ENCODE measurements at places on chromosomes 16 and 17.

DNA sequence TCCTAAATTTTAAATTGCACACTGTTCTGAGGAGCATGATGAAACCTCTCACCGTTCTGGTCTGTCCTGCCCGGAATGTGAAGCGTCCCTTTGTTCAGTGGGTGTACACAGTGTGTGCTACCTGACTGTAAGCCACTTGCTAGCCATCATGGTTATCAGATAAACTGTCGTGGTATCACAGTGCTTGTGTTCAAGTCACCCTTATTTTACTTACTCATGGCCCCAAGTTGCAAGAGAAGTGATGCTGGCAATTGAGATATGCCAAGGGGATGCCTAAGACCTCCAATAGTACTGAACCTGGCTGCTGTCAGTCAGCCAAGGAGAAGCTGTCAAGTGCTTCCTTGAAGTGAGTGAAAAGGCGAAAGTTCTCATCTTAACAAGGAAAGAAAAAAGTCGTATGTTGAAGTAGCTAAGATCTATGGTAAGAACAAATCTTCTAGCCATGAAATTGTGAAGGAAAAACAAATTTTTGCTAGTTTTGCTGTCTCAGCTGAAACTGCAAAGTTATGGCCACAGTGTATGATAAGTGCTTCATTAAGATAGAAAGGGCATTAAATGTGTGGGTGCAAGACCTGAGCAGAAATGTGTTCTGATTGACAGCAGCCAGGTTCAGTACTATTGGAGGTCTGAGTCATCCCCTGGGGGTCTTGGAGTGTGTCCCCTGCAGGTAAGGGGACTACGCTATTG lies 5.8 kb downstream of the PIK3R6 start:
- DNase-seq, result no peak

- DNase-seq, result no peak
Measured at GRCh38 chr16:51408357-51408756, 257.3 kb upstream of the SALL1 start.

DNA sequence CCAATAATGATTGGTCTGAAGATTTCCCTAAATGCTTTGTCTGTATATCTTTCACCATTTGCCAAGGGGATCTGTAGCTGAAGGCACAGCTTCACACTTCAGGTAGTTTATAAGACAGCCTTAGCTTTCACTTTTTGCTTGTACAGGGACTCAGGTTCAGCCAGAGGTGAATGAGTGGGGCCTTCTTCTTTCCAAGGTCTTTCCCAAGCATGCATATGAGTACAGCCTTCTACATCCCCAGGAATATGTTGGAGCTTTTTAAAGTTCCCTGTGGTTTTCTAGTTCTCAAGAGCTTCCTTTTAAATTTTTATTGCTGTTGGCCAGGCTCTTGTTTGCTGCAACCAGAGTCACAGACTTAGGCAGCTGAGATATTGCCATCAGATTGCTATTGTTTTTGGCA lies 17.9 kb upstream of the SPDYE4 start:
- no peak for DNase-seq

DNA sequence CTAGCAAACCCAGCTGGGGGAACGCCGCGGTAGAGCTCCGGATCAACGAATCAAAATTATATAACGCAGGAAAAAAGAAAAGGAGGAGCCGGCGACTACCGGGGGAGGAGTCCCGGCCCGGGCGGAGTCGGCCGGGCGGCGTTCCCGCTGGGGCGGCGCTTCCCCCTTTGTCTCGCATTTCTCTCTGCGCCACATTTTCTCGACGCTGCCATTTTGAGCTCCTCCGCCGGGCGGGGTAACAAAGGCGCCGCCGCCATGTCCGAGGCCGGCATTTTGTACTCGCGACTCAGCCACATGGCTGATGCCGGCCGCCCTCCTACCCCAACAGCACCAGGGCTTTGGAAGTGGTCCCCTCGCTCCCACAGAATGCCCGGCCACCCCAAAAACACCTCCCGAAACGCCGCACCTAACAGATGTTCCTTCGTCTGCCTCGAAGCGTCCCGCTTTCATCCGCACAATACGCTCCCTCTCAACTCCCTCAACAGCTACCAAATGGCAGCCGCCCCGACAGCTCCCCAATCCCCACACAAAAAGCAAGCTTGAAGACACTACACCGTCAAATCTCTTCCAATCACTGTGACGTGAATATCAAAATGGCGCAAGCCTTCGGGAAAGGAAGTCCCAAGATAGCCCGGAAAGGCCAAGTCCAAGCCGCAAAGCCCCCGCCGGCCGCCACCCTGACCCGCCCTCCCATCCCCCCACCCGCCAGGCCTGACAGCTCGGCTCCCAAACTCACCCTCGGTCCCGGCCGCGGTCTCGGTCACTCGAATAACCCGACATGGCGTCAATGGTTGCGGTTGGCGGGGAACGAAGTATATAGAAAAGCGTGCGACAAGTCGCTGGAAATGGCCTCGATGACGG lies 519 bp downstream of the DDX5 start:
- DNase-seq, result peak; percentile 84

- DNase-seq, result no peak
Measured at GRCh38 chr17:79678091-79678735, 52.5 kb upstream of the ENPP7 start.

DNA sequence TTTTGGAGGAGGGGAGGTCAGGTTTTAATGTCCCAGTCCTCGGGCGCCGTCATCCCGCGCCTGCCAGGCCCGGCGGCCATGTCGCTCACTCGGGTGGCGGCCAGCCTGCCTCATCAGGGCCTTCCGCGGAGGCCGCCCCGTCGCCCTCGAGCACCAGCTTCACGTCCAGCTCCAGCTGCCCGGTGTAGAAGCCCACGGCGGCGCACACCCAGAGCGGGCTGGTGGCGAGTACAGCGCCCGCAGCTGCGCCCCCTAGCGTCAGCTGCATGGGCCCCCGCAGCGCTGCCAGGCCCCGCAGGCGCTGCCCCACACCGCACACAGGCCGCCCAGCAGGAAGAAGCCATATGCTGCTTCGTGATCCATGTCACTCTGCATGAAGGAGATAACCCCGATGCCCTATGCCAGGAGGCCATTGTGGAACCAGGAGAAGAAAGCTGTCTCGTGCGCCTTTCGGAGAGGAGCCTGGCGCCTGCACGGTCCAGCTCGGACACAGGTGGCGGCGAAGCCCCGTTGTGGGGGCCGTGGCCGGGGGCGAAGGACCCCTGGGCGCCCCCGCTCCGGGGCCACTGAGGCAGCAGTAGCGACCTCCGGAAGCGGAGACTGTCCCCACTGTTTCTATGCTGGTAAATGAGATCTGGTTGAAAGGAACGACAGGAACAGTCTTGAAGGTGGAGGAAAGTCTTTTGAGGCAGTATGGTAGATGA lies 9.6 kb downstream of the AP2B1 start:
- no peak for DNase-seq

DNA sequence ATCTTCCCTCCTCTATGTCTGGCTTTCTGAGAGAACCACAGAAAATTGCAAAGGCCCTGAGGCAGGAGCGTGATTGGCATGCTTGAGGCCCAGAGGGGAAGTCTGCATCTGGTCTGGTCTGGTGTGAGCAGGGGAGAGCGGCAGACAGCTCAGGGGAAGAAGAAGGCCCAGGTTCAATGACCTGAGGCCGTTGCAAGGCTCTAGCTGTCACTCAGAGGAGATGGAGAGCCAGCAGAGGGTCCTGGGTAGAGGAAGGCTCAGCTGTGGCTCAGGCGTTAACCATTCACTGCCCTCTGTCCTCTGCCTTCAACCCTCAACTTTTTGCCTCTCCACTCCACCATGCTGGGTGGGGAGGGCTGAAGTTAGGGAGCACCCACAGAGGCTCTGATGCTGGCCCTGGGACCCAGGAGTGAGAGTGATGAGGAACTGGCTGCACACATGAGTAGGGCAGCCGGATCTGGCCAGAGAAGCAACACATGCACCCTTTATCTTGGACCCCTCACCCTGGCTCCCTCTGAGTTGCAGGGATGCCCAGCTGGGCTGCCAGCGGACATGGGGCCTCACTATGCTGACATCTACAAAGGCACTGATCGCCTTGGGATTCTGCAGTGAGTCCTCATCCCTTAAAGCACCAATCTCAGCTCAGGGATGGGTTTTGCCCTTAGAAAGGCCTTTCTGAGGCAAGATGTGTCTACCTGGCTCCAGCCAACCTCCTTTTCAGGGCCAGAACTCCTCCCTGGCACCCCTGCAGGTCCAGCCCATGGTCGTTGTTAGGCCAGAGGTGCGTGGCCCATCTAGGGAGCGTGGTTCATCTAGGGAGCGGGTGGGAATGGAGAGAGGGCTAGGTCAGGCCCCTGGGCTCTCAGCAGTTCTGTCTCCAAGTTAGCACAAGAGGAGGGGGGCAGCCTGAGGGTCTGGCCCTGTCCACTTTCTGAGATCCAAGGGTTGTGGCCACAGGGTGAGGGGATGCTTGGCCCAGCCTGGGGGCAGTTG lies 7.7 kb upstream of the KRTAP17-1 start:
- no peak for DNase-seq

GRCh38 chr17:80703142-80703478 lies 158.5 kb downstream of the RPTOR start:
- DNase-seq, result no peak

- DNase-seq, result no peak
Measured at GRCh38 chr17:21613071-21613429, 79.3 kb upstream of the KCNJ18 start.

DNA sequence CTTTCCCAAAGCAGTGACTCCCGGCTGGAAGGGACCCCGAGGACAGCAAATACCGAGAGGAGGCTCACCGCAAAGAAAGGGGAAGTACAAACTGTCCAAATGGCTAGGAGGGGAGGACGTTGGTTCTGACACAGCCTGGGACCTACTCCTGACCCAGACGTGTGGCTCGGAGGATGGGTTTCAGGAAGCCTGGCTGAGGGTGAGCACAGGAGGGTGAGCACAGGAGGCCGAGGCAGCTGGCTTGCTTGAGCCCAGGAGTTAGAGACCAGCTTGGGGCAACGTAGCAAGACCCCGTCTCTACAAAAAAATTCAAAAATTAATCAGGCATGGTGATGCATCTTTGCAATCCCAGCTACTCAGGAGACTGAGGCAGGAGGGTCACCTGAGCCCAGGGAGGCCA lies 83.2 kb downstream of the C16orf78 start:
- no peak for DNase-seq

GRCh38 chr16:3164121-3164991 lies 23.6 kb upstream of the OR1F1 start:
- DNase-seq, result no peak

GRCh38 chr17:81706757-81707624 lies 3.8 kb downstream of the MRPL12 start:
- no peak for DNase-seq

DNA sequence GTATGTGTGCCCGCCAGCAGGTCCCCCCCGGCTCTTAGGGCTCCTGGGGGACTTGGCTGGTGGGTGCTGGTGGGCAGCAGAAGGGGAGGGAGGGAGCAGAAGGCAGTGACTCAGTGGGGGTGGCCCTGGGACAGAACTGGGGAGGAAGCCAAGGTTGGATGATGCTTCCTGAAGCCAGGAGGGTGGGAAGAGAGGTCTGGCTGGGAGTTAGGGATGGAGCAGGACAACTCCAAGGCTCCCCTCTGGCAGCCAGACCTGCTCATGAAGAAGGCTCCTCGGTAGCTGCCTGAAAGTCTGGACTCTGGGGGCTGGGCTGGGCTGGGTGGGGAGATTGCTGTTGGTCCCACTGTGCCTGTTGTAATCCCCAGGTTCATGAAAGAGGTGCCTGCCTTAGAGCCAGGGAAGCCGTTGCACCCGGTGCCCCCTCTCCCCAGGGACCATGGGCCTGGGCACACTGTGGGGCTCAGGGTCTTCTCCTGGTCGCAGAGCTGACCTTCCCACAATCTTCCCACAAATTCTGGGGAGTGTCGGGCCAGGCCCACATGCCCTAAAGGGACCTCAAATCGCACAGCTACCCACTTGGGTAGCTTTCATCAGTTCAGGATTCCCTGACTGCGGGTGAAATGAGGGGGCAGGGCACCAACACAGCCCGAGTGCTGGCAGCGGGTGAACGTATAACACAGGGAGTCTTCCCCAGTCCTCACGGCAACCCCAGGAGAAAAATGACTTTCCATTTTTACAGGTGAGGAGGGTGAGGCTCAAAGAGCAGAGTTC lies 1.1 kb upstream of the PLEKHG4 start:
- DNase-seq, result peak; percentile 85

DNA sequence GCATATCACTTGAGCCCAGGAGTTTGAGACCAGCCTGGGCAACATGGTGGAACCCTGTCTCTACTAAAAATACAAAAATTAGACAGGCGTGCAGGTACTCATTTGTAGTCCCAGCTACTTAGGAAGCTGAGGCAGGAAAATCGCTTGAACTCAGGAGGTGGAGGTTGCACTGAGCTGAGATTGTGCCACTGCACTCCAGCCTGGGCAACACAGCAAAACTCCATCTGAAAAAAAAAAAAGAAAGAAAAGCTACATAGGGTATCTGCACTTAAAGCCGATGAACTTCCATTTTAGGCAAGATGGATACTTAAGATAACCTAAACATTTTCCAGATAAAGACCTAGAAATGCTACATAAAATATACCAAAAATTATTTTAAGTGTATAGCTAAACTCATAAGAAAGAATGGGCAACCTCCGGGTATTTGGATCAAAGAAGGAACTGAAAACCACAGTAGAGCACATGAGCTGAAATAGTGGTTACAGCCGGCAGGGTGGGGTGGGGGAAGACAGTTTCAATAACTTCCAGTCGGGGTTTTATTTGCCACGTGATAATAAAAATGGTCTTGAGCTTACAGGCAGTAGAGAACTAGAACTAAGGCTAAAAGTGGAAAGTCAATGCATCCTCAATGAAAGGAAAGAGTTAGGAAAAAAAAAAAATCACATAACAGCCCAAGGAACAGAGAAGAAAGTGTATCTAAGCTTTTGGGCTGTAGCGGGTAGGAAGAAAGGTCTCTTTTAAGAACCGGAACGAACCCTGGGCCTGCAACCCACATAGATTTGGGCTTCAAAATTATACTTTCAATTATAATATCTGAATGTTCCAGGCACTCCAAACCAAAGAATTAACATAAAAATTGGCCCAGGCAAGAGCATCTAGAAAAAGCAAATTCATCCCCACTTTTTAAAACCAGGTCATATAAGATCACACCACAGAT lies 53.1 kb downstream of the CFDP1 start:
- DNase-seq, result no peak

- peak; percentile 33 for DNase-seq
Measured at GRCh38 chr17:65292430-65292829, 155.3 kb downstream of the RGS9 start.

GRCh38 chr16:14310519-14310991 lies 239.4 kb downstream of the MRTFB start:
- peak; percentile 47 for DNase-seq

GRCh38 chr16:55035956-55036355 lies 105.3 kb downstream of the IRX5 start:
- no peak for DNase-seq

GRCh38 chr16:27179500-27180072 lies 23.7 kb upstream of the KDM8 start:
- peak; percentile 65 for DNase-seq

DNA sequence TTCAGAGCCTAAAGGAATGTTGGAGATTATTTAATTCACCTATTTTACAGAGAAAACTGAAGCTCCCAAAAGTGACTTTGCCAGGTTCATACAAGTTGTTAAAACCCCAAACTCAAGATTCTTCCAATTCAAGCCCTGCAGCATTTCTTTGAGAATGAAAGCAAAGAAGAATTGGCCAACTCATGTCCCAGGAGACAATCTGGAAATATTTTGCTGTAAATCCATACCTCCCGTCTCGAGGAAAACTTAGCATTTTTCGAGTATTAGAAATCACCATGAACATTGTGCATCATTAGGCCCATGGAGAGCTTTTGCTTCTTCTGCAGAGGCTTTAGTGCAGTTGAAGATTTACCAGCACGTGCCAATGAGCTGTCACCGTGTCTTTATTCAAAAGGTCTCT lies 176.4 kb upstream of the KCNJ16 start:
- no peak for DNase-seq

GRCh38 chr16:60077861-60078260 lies 1343.7 kb upstream of the GOT2 start:
- no peak for DNase-seq

GRCh38 chr17:17028059-17028877 lies 14.0 kb upstream of the MPRIP start:
- DNase-seq, result peak; percentile 98

Measured in Daoy (cell line).